ENCODE measurements at places on chromosomes 1 and 21.

DNA sequence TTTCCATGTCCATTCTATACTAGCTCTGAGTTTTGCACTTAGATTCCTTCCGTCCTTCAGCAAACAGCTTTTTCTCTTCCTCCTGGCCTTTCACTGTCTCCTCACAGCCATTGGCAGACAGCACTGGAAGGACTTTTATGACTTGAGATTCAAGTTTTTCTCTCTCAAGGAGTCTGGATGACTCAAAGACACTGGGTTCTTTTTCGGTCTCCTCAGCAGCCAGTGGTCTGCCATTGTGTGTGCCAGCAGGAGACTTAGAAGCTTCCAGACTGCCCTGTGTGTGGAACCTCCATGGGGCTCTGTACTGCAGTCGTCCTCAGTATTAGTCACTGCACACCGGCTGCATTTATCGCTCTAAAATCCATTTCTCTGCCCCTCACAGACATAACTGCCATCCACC, 30.5 kb downstream of the NTNG1 start:
- DNase-seq, result no peak

DNA sequence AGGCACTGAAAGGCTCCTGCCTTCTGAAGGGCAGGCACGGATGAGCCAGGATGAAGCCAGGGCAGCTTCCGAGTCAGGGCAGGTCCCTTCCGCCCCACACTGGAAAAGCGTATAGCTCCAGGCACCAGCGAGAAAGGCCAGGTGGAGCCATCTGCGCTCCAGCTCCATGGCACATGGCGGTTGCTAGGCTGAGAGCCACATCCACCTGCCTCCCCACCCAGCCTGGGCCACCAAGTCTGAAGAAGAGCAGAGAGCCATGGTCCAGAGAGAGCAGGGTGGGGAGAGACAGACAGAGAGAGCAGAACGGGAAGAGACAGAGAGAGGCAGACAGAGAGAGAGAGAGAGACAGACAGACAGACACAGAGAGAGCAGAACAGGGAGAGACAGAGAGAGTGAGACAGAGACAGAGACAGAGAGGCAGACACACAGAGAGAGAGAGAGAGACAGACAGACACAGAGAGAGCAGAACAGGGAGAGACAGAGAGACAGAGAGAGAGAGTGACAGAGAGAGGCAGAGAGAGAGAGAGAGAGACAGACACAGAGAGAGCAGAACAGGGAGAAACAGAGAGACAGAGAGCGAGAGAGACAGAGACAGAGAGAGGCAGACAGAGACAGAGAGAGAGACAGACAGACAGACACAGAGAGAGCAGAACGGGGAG, 5.2 kb downstream of the FNDC10 start:
- no peak for DNase-seq

DNA sequence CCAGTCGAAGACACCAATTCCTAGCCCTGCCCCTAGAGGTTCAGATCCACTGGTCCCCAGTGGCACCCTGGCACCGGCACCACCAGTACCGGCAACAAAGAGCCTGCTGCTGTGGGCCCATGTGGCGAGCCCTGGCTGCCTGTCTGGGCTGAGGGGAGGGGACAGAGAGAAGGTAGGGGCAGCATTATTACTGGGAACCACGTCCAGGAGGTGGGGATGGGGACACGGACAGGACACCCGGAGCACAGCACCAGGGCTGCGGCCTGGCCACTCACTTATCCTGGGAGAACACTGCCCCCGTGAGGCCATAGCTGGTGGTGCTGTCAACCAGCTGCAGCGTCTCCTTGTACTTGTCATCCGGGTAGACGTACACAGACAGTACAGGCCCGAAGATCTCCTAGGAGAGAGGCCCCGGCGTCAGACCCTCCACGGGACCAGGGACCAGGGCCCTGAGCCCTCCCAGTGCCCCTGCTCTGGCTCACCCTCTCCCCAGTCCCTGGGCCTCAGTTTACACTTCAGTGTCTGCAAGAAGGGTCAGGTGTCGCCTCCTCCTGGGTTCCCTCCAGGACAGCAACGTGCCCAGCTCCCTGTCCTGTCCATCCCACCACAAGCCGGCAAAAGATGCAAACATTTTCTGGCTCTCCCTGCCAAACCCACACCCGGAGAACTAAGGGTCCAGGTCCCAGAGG, 15.8 kb upstream of the TAS1R2 start:
- peak; percentile 50 for DNase-seq

- no peak for DNase-seq
Observed at GRCh38 chr1:230517786-230518185, 91.7 kb upstream of the PGBD5 start.
